ENCODE measurements at places on chromosomes 3 and 15. TPM values are rescaled to one million over a fixed set of nuclear protein-coding genes. Genes with fewer than 3 reads are reported as not detected.

DNA sequence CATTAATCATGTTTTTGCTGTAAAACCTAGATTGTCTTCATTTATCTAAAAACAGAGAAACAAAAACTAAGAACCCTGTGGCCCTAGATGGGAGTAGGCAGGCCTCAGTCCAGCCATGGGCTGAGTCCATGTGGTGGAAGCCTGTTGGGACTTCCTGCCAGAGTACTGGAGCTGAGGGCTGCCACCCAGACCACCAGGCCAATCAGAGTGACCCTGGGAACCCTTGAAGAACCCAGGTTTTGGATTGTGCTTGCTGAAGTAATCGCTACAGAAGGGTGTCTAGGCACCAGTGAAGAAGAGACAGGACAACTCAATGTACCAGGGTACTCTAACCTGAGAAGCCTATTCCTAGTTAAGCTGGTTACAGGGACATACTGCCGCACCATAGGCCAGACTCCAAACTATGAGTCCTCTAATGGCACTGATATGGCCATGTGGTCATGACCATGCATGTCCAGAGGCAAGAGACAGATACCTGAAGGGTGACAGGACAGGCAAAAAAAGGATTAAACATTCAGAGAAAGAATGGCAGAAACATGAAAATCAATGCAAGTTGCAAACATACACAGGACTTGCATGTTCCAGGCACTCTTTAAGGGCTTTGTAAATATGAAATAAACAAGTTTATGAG is 12.9 kb downstream of the CSRNP1 start:
- no peak for DNase-seq

ITIH4 gene
- total RNA-seq, result 4.3 TPM

GRCh38 chr3:182308328-182308727 is 485.0 kb upstream of the ATP11B start:
- no peak for DNase-seq

- DNase-seq, result no peak
Observed at GRCh38 chr3:35643495-35643894, 4.2 kb downstream of the ARPP21 start.

GRCh38 chr3:110971010-110971601 is 100.5 kb upstream of the NECTIN3 start:
- no peak for DNase-seq

All from activated CD4-positive, alpha-beta memory T cell treated with anti-CD3 and anti-CD28 coated beads for 36 hours (primary cell).